ENCODE measurements at places on chromosomes 3 and 15. TPM values are rescaled to one million over a fixed set of nuclear protein-coding genes. Genes with fewer than 3 reads are reported as not detected.

The ZMYND10 gene
- 0.90 TPM for polyA plus RNA-seq

- no peaks in the 10 kb centered on the region for H3K27me3 ChIP-seq
- peak; percentile 69 for DNase-seq
- H3K36me3 ChIP-seq: no peaks in the 10 kb centered on the region
- H3K4me1 ChIP-seq: no peaks in the 10 kb centered on the region
Measured at GRCh38 chr15:41408234-41408641, 5.9 kb upstream of the NDUFAF1 start.

GRCh38 chr3:10596746-10597448 is 91.5 kb upstream of the ATP2B2 start:
- no peak for DNase-seq
- H3K27me3 ChIP-seq: no peaks in the 10 kb centered on the region
- H3K4me3 ChIP-seq: no peak overlapping the region
- H3K4me1 ChIP-seq: no peaks in the 10 kb centered on the region

DNA sequence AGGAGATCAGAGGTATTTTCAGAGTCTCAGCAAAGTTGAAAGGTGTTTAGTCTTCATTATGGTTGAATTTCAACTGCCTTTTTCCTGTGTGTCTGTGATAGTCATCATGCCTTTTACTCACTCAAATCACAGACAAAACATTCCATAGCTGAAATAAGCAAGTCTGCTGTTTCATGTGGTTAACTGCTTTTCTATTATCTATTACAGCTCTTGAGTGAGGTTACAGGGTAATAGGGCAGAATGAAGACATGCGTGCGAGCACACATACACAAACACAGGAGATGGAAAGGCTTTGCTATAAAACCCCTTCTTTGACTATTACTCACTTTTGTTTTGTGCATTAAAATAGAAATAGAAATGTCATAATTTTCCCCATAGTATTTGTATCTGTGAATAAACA is 192.6 kb upstream of the RARB start:
- H3K4me3 ChIP-seq: no peak overlapping the region
- H3K36me3 ChIP-seq: no peaks in the 10 kb centered on the region
- H3K4me1 ChIP-seq: no peaks in the 10 kb centered on the region
- no peak for DNase-seq
- no peaks in the 10 kb centered on the region for H3K27me3 ChIP-seq
- no peak overlapping the region for H3K27ac ChIP-seq

GRCh38 chr15:43361313-43361903 is 9.4 kb downstream of the ZSCAN29 start:
- no peak overlapping the region for H3K27ac ChIP-seq
- H3K4me3 ChIP-seq: no peak overlapping the region
- H3K4me1 ChIP-seq: no peaks in the 10 kb centered on the region
- no peaks in the 10 kb centered on the region for H3K27me3 ChIP-seq
- peaks cover 73% of the 10 kb centered on the region for H3K36me3 ChIP-seq

- no peak overlapping the region for H3K27ac ChIP-seq
- no peak overlapping the region for H3K4me3 ChIP-seq
- no peaks in the 10 kb centered on the region for H3K36me3 ChIP-seq
- H3K27me3 ChIP-seq: no peaks in the 10 kb centered on the region
- DNase-seq: no peak
Measured at GRCh38 chr3:107946700-107947099, 144.1 kb downstream of the CD47 start.

GRCh38 chr3:71987828-71988227 is 202.9 kb upstream of the PROK2 start:
- peaks cover 13% of the 10 kb centered on the region for H3K4me1 ChIP-seq
- no peaks in the 10 kb centered on the region for H3K27me3 ChIP-seq
- DNase-seq: peak; percentile 58
- H3K4me3 ChIP-seq: no peak overlapping the region
- 0 out of 2 replicates have a peak overlapping the region, but pooled peaks have one; percentile 1 for H3K27ac ChIP-seq

The C3orf85 gene
- polyA plus RNA-seq: not detected

GRCh38 chr3:123346021-123346420 is 102.9 kb downstream of the ADCY5 start:
- no peak overlapping the region for H3K27ac ChIP-seq
- H3K36me3 ChIP-seq: no peaks in the 10 kb centered on the region
- H3K4me3 ChIP-seq: no peak overlapping the region
- peaks cover 38% of the 10 kb centered on the region for H3K27me3 ChIP-seq

GRCh38 chr15:40764629-40765103 is 798 bp downstream of the GCHFR start:
- no peaks in the 10 kb centered on the region for H3K27me3 ChIP-seq
- DNase-seq: peak; percentile 49
- peaks cover 33% of the 10 kb centered on the region for H3K4me1 ChIP-seq
- H3K27ac ChIP-seq: peak overlapping the region; percentile 71
- H3K36me3 ChIP-seq: no peaks in the 10 kb centered on the region

The OR5K3 gene
- polyA plus RNA-seq: not detected

- 0 out of 2 replicates have a peak, but pooled peaks cover 11% of the 10 kb centered on the region for H3K36me3 ChIP-seq
- no peaks in the 10 kb centered on the region for H3K27me3 ChIP-seq
- peak; percentile 72 for DNase-seq
- peak overlapping the region; percentile 98 for H3K4me3 ChIP-seq
Measured at GRCh38 chr15:52680041-52680391, 828 bp upstream of the ATOSA start.

DNA sequence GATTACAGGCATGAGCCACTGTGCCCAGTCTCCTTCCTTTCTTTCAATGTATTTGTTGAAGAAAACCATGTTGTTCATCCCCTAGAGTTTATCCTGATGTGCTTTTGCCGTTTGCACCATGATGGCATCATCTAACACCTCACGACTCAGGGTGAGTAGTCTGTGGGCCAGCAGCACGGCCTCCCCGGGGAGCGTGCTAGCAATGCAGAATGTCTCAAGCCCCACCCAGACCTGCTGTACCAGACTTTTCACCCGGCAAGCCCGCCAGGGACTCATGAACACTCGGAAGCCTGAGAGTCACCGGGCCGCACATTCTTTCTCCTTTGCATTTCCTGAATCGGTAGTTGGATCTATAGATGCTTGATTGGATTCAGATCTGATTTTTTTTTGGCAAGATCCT is 64.6 kb downstream of the RPN1 start:
- H3K4me3 ChIP-seq: no peak overlapping the region
- no peaks in the 10 kb centered on the region for H3K36me3 ChIP-seq
- no peaks in the 10 kb centered on the region for H3K4me1 ChIP-seq

GRCh38 chr3:38281895-38282686 is at the start of gene SLC22A14:
TSS of gene SLC22A14 (plus strand) at chr3:38282294. CDS start at chr3:38306027, 23,733 bp downstream.
- H3K4me3 ChIP-seq: no peak within 1 kb of the TSS
- peaks cover 6% of the 10 kb centered on the region for H3K4me1 ChIP-seq
- H3K36me3 ChIP-seq: no peaks in the 10 kb centered on the region

DNA sequence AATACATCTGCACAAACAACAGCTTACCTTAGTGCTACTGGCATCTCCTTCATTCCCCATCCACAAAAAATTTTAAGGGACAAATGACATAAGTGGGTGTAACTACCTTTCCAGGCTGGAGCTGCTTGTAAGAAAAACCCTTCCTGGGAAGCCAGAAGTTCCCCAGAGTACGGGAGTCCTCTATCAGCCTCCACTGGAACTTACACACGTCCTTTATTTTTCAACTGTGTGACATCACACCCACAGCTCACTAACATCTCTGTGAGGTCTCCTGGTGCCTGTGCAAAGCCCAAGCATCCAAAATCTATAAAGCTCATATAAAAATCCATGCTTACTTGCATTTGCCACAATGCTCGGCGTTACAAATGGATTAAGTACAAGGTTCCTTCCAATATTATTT is 27.6 kb downstream of the LRIG1 start:
- H3K4me1 ChIP-seq: peaks cover 34% of the 10 kb centered on the region
- no peaks in the 10 kb centered on the region for H3K36me3 ChIP-seq
- no peaks in the 10 kb centered on the region for H3K27me3 ChIP-seq
- peak; percentile 43 for DNase-seq
- H3K27ac ChIP-seq: peak overlapping the region; percentile 66

GRCh38 chr3:113212150-113212843 is 940 bp downstream of the BOC start:
- no peaks in the 10 kb centered on the region for H3K27me3 ChIP-seq
- peak; percentile 69 for DNase-seq
- H3K36me3 ChIP-seq: peaks cover 6% of the 10 kb centered on the region
- peak overlapping the region; percentile 81 for H3K27ac ChIP-seq
- peak overlapping the region; percentile 94 for H3K4me3 ChIP-seq

The ALG1L2 gene
- polyA plus RNA-seq: 0.49 TPM

GRCh38 chr3:149487598-149488197 is 13.2 kb downstream of the TM4SF4 start:
- H3K27ac ChIP-seq: no peak overlapping the region
- no peak overlapping the region for H3K4me3 ChIP-seq
- H3K27me3 ChIP-seq: no peaks in the 10 kb centered on the region
- H3K36me3 ChIP-seq: no peaks in the 10 kb centered on the region

- no peaks in the 10 kb centered on the region for H3K4me1 ChIP-seq
- no peaks in the 10 kb centered on the region for H3K36me3 ChIP-seq
- H3K27ac ChIP-seq: no peak overlapping the region
Measured at GRCh38 chr3:152480282-152480953, 211.7 kb downstream of the MBNL1 start.

The PFN2 gene
- 246 TPM for polyA plus RNA-seq

The LRRK1 gene
- 5.9 TPM for polyA plus RNA-seq

Measured in GM23248 (cell line).